Foreskin melanocyte (primary cell): ENCODE measurements at places on chromosomes 7 and 10.

DNA sequence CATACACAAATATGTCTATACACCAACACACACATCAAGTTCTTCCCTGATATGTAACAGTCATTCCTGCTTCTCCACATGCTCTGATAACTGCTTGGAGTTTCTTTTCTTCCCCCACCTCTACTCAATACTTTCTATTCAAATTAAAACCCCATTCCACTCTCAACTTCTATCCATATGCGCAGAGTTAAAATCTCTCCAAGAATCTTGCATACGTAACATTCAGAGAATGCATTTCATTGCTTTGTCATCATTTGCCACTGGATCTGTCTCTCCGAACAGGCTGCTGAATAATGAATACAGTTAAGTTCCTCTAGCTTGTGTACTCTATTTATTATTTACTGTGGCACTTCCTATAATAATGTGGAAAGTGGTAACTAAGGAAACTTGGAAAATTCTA is 68.8 kb downstream of the DGKB start:
- DNase-seq = no peak

GRCh38 chr10:117609095-117609795 is 66.7 kb downstream of the EMX2 start:
- no peak for DNase-seq

GRCh38 chr7:143499743-143500348 is 22.2 kb downstream of the TAS2R41 start:
- DNase-seq = no peak

GRCh38 chr7:74003621-74004020 is 24.4 kb upstream of the ELN start:
- no peak for DNase-seq

GRCh38 chr7:69903410-69903809 is 305.1 kb downstream of the AUTS2 start:
- DNase-seq = no peak

DNA sequence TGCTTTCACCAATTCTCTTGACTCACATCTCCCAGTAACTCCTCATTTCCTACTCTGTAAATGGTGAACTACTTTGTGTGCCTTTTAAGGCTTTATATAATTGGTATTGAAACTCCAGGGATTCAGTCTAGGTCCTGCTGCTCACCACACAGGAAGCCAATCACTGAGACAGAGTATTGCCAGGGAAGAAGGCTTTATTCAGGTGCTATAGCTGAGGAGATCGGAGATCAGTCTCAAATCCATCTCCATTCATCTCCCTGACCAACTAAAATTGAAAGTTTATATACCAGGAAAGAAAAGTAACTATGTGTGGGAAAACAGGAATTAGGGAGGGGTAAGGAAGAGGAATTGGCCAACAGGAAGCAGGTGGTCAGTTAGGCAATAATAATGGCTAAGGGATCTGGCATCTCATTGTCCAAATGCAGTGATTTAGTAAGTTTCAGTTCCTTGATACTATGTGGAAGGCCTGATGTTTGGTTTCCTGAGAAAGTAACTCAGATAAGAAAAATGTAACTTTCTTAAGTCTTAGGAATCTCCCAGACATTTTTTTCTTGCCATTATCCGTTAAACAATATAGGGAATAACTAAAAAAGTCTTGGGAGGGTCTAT is 10.2 kb upstream of the SDHAF3 start:
- DNase-seq = no peak

- no peak for DNase-seq
Observed at GRCh38 chr7:82985144-82985802, 177.4 kb downstream of the PCLO start.

DNA sequence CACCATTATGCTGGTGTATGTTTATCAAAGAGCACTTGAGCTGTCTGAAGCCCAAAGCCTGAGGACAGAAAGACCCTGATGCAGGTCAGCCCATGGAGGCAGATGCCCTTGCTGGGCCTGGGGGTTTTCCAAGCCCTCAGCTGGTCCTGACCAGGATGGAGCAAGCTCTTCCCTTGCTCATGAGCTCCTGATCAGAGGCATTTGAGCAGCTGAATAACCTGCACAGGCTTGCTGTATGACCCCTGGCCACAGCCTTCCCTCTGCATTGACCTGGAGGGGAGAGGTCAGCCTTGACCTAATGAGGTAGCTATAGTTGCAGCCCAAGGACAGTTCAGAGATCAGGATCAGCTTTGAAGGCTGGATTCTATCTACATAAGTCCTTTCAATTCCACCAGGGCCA is 13.0 kb downstream of the AQP1 start:
- no peak for DNase-seq

DNA sequence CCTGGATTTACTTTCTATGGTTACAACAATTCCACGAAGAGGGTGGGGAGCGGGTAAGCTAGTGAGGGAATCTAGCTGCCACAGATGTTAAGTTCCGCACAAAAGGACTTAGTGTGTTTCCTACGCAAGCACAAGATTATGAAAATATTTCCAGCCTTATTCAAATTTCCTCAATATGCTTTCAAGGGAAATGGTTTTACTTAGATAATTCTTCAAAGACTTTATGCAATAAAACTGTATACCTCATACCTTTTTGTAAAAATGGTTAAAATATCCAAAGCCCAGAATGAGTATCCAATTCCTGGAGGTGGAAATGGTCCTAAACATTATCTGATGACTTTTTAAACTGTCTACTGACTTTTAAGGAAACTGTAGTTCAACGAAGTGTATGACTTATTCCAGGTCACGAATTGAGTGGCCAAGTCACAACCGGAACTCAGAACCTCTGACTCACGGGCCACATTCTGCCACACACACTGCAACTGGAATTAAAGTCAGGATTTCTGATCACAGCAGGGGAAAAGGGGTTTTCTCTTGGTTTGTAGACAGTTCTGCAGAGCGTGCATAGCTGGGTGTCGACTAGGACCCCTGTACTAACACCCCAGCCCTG is 20.2 kb upstream of the INSIG1 start:
- DNase-seq = no peak

DNA sequence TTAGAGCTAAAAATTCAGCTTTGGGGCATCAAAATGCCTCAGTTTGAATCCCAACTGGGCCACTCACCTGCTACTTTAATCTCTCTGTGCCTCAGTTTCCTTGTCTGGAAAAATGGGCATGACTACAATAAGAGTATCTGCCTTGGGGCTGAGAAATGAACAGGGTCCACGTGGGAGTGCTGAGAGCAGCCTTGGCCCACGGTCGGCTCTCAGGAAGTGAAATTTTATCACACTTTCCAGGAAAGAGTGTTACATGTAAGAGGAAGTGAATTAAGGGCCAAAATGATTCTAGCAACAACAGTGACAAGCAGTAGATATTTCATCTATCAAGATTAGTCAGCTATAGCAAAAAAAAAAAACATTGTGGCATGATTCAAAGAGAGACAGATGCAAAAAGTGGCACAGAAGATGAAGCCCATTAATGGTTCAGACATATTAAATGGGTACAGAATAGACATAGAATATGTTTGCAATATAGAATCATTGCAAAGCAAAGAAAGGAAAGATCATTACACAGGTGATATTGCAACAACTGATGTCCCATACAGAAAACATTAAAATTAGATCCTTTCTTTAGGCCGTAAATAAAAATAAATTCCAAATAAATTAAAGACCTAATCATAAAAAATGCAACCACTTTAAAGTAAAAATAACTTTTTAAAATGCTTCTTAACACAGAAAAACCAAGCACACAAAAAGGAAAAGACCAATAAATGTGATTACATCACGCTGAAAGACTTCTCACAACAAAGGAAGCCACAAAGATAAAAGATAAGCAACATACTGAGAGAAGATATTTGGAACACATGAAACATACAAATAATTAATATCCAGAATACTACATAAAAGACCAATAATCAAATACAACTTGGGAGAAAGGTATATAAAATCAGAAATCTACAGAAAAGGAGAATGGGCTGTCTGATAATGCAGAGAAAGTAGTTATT is 4.3 kb downstream of the TMEM273 start:
- no peak for DNase-seq

GRCh38 chr7:34296663-34297062 is 361.4 kb upstream of the NPSR1 start:
- no peak for DNase-seq

- DNase-seq = no peak
Observed at GRCh38 chr10:75851580-75852345, 420.3 kb downstream of the LRMDA start.
